ENCODE measurements at places on chromosomes 6 and 20.
A peak's percentile ranks its signal among the peaks of the same experiment; 100 is the strongest.

- no peak for DNase-seq
- peaks cover 44% of the 10 kb centered on the region for H3K27me3 ChIP-seq
- H3K4me1 ChIP-seq, result peaks cover 24% of the 10 kb centered on the region
- no peak overlapping the region for H3K4me3 ChIP-seq
Measured at GRCh38 chr6:133245422-133245903, 4.3 kb downstream of the EYA4 start.

DNA sequence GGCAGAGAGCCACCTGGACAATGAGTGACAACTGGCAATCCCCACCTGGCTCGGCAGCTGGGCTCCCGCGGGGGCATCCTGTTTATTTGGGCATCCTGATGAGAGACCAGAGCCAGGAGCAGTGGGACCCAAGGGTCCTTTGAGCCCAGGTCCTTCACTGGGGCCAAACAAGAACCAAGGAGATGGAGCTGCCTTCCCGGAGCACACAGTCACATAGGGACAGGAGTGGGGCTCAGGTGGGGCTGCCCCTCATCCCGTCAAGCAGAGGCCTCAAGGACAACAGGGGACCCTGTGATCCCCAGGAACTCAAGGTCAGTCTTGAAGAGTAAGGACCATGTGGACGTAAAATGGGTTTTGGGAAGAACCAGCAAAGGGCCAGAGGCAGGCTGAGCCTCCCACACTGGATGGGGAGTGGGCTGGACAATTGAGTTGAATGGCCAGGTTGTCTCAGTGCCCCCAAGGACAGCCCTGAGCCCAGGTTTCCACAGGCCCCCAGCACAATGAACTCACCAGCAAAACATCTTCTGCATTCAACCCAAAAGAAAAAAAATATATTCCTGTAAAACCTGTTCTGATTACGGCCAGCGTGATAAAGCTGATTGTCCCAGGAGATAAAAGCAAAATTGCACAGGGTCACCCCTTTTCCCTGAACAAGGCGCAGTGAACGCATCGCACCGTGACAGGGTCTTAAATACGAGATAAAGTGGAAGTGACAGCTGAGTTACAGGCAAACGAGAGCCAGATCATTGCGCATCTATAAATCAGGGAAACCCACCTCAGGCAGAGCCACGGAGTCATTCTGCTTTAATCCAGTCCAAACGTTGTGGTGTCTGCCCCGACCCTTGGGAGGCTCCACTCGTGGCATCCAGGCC lies 86.2 kb downstream of the ANKRD60 start:
- no peaks in the 10 kb centered on the region for H3K4me1 ChIP-seq
- peaks cover 15% of the 10 kb centered on the region for H3K27me3 ChIP-seq
- H3K27ac ChIP-seq, result no peak overlapping the region
- H3K36me3 ChIP-seq, result no peaks in the 10 kb centered on the region
- no peak for DNase-seq

- no peaks in the 10 kb centered on the region for H3K27me3 ChIP-seq
- no peaks in the 10 kb centered on the region for H3K4me1 ChIP-seq
- no peak for DNase-seq
- H3K36me3 ChIP-seq, result no peaks in the 10 kb centered on the region
- no peak overlapping the region for H3K27ac ChIP-seq
Measured at GRCh38 chr6:123635144-123635543, 1.6 kb downstream of the TRDN start.

- peaks cover 13% of the 10 kb centered on the region for H3K4me1 ChIP-seq
- no peak overlapping the region for H3K4me3 ChIP-seq
- no peak overlapping the region for H3K27ac ChIP-seq
- peak; percentile 70 for DNase-seq
- H3K27me3 ChIP-seq, result peaks cover 25% of the 10 kb centered on the region
Measured at GRCh38 chr20:32516583-32517517, 68.3 kb downstream of the NOL4L start.

GRCh38 chr6:2971420-2972218 lies at the start of gene SERPINB6:
Gene SERPINB6 (minus strand): TSS chr6:2971567. CDS start chr6:2959332, 12,235 bp downstream.
- peaks cover 10% of the 10 kb centered on the region for H3K4me1 ChIP-seq
- H3K27ac ChIP-seq, result peak within 1 kb of the TSS; percentile 89
- peak within 1 kb of the TSS; percentile 85 for H3K4me3 ChIP-seq

DNA sequence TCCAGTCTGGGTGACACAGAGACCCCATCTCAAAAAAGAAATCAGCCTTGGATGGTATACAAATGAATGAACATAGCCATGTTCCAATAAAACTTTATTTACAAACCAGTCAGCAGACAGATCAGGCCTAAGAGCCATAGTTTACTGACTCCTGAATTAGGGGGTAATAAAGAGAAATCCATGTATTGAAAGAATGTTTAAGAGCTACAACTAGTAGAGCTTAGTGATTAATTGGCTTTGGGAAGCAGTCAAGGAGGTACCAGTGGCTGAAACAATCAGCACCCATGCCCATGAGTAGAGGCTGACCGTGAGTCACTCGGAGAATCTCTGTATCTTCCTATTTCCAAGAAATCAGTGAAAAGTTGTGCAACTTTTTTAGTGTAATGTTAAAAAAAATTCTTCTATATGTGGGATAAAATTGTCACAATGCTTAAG lies 223.6 kb upstream of the RREB1 start:
- H3K27me3 ChIP-seq, result peaks cover 9% of the 10 kb centered on the region
- no peak overlapping the region for H3K4me3 ChIP-seq
- H3K4me1 ChIP-seq, result no peaks in the 10 kb centered on the region

DNA sequence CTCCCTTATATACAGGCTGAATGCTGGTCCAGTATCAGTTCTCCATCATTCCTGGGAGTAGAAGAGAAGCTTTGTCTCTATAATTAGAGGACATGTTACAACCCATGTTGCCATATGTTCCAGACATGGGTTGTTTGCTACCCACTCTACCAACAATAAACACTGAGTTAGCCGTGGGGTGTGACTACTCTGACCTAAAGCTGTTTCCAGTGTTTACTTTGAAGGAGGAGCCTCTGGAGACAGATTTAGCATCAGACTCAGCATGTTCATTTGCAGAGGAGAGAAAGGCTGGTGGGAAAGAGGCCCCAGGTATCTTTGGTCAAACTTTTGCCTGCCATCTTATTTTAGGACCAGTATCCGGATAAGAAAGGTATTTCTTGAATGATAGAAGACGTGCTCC lies 157.9 kb upstream of the SNX9 start:
- no peak for DNase-seq
- H3K36me3 ChIP-seq, result no peaks in the 10 kb centered on the region

- DNase-seq, result no peak
- no peak overlapping the region for H3K4me3 ChIP-seq
- H3K36me3 ChIP-seq, result no peaks in the 10 kb centered on the region
- H3K27ac ChIP-seq, result no peak overlapping the region
- peaks cover 5% of the 10 kb centered on the region for H3K27me3 ChIP-seq
Measured at GRCh38 chr20:58967652-58968429, 13.2 kb upstream of the NELFCD start.
